Cardiac atrium fibroblast (primary cell): ENCODE measurements at places on chromosomes 6 and 20. TPM values are rescaled to one million over a fixed set of nuclear protein-coding genes. Genes with fewer than 3 reads are reported as not detected.

Gene RAD21L1
- not detected in 2 replicates for total RNA-seq

Gene PRPH2
- 0.97 and 1.3 TPM in 2 replicates for total RNA-seq

Gene MUCL3
- not detected in 2 replicates for total RNA-seq

Gene PTK7
- 82.6 and 84.1 TPM in 2 replicates for total RNA-seq

Gene MYB
- under 0.01 and 0.65 TPM in 2 replicates for total RNA-seq

Gene ENTPD6
- 50.5 and 68.6 TPM in 2 replicates for total RNA-seq
